Neural crest cell (in vitro differentiated cells): ENCODE measurements at places on chromosomes 5 and 9.

DNA sequence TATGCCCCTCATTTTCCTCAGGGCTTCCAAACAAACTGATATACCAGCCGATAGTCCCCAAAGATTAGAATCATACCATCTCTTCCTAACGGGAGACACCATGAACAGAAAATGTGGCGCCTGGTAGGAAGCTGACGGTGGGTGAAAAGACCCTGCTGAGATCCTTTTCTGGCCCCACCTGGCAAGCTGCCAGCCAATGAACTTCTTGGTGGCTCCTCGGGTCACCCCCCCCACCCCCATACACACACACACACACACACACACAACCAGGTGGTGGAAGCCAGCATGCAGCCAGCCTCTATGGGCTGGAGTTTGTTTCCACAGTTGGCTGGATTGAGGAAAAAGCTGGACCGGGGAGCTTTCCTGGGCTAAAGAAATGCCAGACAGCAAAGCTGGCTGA, 4.8 kb upstream of the CCIN start:
- DNase-seq: no peak

DNA sequence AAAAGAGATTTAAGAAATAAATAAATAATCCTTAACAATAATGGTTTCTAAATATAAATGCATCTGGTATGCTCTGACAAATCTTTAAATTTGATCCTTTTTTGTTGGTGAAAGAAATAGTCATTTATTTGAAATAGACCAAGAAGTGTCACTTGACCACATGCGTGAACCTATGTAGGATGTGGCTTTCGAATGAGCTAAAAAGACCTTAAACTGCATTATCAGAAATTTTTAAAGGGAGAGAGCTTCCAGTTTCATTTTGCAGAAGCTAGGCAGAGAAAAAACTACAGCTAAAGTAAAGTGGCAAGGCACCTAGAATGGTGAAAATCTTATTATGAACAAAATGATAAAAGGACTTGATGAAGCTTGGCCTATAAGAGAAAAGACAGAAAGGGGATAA, 309.2 kb upstream of the EFNA5 start:
- no peak for DNase-seq

GRCh38 chr5:73365990-73366667, 82.4 kb downstream of the FOXD1 start:
- no peak for DNase-seq

DNA sequence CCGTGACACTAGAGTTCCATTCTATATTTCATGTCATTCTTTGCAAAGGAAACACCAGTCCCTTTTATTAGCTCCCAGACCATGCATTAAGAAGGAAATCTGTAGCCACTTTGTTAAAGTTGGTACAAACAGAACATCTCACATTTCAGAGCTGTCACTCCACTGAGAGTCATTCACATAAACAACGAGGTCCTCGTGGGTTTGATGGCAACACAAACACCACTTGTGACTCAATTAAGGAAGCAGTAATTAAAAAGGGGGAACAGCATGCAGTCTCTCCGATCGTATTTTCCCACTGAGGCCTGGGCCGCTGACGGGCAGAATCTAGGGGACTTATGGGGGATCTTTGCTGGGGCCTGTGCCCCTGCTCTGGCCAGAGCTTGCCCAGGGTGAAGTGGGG, 94.2 kb upstream of the ZNF618 start:
- DNase-seq: no peak

DNA sequence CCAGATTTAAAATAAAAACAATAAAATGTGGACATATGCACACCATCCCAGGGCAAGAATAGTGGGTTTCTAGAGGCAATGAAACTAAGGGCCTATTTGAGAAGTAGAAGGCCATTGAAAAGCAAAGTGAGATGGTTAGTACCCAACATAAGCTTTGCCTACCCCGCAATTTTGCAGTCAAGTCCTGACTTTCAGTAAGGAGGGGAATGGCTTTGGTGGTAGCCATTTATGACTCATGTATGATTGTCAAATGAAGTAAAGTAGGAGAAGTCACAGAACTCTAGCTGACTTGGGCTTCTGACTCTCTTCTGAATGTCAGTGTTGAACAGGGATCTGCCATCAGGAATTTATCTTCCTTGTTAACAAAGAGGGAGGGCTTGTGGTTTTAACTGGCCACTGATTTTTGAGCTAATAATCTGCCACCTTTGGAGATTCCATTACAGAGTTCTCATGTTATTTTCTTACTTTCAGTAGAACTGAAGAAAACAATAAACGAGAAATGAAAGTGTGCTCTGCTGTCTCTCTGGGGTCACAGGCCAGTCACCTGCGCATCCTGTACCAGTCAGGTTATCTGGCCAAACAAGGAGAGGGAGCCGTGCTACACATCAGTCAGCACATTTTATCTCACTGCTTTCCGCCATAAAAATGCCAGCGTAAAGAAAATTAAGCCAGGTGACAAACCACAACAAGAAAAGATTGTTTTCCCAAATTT, 14.3 kb upstream of the SNCAIP start:
- DNase-seq: no peak

DNA sequence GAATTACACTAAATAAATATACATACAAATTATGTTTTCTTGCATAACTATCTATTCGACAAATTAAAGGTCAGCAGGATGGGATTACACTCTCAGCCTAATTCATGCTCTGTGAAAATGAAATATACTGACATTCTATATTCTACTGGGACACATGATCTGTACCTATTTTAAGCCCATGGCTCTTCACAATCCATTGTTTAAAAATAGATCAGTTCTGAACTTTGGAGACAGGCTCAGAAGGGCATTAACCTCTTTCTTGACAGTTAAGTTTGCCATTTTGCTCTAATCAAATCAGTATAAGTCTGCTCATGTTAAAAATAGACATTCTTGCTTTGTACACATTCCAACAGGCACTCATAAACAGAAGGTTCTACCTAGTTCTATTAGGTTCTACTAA, 361.2 kb downstream of the HCN1 start:
- DNase-seq: no peak

GRCh38 chr9:123483191-123483803, 127.3 kb downstream of the CRB2 start:
- DNase-seq: no peak

DNA sequence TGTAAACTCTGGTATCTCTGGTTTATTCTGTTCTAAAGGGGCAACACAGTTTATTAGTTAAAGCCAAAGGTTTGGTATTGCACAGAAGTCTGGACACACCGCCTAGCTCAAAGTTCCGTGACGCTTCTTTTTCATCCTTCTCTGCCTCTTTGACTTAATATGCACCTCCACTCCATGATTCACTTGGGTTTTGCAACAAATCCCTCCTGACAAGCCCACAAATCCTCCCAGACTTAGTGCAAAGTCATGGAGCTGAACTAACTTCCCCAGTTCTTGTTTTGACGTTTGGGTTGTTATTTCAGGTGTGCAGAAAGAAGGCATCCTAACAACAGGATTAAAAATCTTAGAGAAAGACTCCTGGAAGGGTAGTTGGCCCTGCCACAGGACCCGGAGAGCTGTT, 441.6 kb upstream of the DMAC1 start:
- DNase-seq: no peak

DNA sequence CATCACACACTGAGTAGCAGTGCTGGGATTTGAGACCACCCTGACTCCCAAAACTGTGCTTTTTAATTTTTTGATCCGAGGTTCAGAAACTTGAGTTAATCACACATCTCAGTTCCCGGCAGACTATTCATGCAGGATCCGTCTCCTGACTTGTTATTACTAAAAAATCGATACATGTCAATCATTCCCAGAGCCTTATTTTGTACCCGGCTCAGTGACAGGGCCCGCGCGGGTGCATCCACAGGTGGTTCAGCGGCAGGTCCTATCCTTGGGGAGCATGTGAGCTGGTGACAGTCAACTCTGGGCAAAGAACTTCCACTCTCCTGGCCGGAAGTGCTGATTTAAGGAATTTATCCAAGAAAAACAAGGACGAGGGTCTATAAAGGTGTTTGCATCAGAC, 95.9 kb upstream of the MVB12B start:
- DNase-seq: no peak

DNA sequence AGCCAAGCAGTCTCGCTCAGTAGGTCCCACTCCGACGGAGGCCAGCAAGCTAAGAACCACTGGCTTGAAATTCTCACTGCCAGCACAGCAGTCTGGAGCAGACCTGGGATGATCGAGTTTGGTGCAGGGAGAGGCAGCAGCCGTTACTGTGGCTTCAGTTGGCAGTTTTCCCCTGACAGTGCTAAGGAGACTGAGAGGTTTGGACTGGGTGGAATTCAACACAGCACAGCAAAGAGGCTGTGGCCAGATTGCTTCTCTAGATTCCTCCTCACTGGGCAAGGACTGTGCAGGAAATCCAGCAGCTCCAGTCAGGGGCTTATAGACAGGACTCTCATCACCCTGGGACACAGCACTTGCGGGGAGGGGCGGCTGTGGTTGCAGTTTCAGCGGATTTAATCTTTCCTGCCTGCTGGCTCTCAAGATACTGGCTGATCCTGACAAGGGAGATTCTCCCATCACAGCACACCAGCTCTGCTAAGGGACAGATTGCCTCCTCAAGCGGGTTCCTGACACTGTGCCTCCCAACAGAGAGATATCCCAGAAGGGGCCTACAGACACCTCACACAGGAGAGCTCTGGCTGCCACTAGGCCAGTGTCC, 122.1 kb downstream of the YIPF5 start:
- DNase-seq: no peak

GRCh38 chr9:85045271-85045670, 375.7 kb downstream of the NTRK2 start:
- no peak for DNase-seq

DNA sequence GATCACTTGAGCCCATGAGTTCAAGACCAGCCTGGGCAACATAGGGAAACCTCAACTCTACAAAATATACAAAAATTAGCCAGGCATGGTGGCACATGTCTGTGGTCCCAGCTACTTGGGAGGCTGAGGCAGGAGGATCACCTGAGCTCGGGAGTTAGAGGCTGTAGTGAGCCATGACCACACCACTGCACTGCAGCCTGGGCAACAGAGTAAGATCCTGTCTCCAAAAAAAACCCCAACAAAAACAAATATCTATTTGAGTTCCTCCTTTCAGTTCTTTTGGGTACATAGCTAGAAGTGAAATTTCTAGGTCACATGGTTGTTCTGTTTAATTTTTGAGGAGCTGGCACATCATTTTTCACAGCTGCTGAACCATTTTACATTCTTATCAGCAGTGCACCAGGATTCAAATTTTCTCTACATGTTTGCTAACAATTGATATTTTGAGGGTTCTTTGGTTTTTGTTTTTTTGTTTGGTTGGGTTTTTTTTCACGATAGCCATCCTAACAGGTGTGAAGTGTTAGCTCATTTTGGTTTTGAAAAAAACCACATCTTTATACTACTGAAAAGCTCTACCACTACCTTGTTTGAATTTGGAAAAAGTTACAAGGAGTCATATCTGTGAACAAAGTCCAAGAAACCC, 176.9 kb upstream of the SLC12A2 start:
- no peak for DNase-seq

DNA sequence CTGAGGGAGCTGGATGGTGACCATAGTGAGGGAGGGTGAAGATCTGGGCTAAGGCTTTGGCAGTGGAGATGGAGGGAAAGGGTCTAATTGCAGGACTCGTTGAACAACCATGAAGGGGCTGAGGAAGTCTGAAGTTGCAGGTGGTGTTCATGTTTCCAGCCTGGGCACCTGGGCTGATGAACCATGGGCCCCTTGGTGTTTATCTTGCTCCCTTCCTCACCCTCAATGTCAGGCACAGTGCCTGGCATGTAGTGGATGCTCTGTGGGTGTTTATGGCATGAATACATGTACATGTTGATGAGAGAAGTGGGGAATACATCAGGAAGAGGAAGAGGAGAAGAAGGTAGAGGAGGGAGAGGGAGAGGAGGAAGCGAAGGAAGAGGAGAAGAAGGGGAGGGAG, 31.3 kb upstream of the COL15A1 start:
- no peak for DNase-seq

- DNase-seq: no peak
These were observed 232.3 kb downstream of the GAS1 start for GRCh38 chr9:86714999-86715398.

DNA sequence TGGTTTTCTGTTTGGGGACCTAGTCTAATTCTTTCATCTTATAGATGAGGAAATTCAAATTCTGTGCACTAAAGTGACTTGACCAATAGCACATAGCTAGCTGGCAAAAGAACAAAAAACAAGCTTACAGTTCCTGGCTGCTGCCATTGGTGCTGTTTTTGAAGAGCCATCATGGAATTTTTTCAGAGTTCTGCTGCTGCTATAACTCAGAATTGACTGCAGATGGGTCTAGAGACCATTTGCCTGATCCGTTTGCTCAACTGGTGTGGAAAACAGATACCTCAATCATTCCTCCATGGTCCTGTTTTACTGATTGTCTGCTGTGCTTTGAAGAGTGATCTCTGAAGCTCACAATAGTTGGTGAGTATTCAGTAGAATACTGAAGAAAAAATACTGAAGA, 15.2 kb downstream of the FBXL7 start:
- DNase-seq: no peak

DNA sequence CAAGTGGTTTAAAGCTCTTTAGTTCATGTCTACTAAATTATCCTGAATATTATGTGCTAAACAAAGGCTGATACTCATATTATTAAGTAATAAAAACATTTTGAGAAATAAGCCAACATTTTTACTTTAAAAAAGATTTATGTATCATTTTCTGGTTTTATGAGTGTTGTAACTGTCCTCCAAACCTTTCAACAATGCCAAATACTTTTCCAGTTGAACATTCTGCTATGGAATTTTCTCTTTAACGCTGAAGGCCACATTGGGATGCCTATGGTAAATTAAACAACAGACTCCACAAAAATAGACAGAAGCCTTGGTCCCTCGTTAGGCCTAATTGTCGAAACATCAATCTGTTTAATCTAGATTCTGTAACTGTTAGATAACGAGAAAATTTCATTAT, 131.3 kb downstream of the GLIS3 start:
- DNase-seq: no peak

DNA sequence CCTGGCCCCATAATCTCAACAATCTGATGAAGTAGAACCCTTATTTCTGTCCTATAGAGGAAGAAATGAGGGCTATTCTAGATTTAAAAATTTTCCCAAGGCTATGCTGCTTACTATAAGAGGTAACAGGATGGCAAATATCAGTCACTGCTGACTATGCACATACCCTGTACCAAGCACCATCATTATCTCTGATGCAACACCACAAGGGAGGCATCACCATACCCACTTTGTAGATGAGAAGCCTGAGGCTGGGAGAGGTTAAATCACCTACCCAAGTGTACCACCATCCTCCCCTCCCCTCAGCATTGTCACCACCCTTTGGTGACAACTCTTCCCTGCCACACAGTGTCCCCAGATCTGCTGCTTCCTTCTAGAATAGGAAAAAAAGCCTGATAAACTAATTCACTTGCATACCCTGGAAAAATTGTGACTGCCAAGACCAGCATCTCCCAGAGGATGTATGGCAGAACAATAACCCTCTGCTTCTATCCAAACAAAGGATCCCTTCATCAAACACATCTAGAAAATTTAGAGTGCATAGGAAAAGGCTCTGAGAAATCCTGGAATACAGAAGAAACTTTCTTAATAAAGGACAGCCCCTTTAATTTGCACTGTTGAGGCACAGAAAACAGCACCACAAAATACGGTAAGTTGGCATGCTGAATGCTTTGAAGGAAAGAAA, 48.3 kb downstream of the PRRC1 start:
- DNase-seq: no peak

- no peak for DNase-seq
These were observed 88.0 kb downstream of the SEMA6A start for GRCh38 chr5:116486588-116486987.
